Central memory CD8-positive, alpha-beta T cell (primary cell): ENCODE measurements at places on chromosomes 6 and 20.

DNA sequence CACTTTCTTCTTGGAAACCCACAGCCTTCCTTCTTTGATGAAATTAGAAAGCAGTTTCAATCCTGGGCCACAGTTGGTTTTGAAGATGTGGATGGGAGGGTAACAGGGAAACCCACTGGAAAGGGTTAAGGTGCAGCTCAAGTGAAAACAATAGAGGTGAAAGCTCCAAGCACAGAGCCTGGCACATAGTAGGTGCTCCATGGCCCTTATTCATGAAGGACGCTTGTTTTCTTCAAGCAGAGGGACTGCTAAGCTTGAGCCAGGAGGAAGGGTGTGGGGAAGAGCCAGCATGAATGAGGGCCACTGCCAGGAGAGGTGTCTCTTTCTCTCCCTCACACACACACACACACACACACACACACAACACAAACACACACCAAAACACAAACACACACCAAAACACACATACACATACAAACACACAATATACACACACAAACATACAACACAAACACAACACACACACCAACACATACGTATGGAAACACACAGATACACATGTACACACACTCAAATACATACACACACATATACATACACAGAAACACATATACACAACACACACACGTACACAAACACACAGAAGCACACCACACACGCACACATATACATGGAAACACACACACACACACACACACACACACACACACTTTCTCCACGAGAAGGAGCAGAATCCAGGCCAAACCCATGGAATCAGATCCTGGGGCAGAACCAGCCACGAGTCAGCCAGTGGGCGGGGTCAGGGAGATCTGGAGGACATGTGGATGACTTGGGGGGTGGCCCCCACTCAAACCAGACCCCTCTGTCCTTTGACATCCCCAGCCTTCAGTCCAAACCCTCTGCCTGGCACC lies 23.7 kb upstream of the RBPJL start:
- DNase-seq = no peak

DNA sequence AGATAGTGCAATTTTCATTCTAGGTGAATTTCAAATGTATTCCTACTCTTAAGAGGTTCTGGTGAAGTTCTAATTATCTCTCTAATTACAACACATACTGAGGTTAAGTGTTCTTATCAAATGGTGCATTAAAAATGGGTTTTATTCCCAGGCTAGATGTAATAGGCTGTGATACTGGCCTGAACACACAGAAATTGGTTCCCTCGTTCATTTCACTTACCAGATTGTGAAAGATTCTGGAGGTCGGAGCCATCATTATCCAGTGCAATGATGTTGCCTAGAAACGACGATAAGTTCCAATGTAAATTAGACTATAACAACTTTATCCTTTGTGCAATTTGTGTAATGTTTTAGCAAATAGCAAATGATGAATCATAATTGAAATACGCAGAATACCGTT lies 172.6 kb upstream of the SOX4 start:
- no peak for DNase-seq

DNA sequence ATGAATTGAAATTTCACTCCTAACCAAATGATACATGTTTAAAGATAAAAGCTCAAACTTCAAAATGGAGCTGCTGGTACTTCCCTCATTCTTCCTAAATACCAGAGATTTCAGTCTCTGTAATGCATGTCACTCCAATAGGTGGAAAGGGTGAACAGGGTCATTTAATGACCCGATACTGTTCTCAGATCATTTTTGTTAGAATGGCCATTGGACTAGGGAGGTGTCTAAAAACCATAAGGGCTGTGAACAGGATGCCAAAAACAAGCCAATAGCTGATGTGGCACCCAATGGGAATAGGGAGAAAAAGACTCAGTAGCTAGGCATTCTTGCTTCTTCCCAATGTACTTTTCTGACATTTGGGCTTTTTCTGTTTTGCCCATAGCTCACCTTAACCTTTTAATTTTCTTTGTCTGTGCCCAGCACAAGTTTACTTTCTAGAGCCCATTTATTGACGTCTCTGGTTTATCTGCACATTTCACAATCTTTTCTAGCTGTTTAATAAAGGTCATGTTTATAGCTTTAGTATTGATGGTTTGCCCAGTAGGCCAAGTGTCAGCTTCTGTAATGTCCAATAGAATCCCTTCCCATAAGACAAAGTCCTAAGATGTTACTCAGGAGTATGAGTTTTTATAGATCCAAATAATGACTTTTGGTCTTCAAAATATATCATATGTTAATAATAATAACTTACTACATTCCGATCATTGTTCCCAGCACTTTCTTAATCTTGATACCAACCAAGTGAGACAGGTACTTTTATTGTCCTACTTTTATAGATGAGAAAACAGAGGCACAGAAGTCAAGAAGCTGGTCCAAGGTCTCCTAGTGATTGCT lies 24.3 kb upstream of the FLRT3 start:
- no peak for DNase-seq

GRCh38 chr6:51514748-51515402 lies 572.5 kb downstream of the PKHD1 start:
- no peak for DNase-seq

DNA sequence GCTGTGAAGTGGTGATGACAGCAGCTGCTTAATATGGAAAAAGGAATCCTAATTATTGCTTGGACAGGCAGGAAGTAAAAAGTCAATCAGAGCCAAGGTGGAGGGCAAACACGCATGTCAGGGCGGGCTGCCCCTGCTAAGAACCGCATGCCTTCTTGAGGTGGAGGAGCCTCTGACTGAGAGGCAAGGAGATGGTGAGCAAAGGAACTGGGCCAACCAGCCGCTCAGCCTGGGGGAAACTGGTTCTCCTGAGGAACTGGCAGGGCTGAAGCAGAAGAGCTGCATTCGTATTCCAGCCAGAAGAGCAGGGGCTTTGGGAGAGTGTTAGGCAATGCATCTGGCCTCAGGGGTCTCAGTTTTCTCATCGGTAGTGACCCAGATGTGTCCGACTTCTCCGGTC lies 13.1 kb upstream of the MLN start:
- DNase-seq = no peak
